Stimulated activated CD4-positive, alpha-beta T cell treated with anti-CD3 and anti-CD28 coated beads, Interleukin-12 subunit alpha, Interleukin-12 subunit beta, amount 100 ng/mL, for 24 hours (primary cell): ENCODE measurements at places on chromosomes 2 and 18.
A peak's percentile ranks its signal among the peaks of the same experiment; 100 is the strongest.

DNA sequence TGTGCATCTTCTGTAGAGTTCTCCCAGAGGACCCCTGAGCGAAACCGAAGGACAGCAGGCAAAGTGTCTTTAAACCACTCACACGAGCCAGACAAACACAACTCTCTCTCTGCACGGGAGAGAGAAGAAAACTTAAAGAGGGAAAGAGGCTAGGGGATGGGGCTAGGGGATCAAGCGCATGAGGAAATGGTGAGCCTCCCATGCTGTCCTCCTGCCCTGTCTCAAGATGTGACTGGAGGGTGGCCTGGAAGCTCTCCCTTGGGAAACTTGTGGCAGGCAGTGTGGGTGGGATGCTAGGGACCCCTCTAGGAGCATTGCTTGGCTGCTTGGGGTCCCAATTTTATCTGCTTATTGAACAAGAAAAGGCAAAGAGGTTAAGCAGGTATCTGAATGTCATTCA, 44.5 kb downstream of the CYP26B1 start:
- no peak for DNase-seq

- DNase-seq, result no peak
These were observed 26.2 kb upstream of the SPOPL start for GRCh38 chr2:138475277-138475776.

- DNase-seq, result no peak
These were observed 675.0 kb downstream of the IRS1 start for GRCh38 chr2:226124548-226125011.

GRCh38 chr2:29475499-29475898, 360.3 kb downstream of the CLIP4 start:
- no peak for DNase-seq

- no peak for DNase-seq
These were observed 68.2 kb downstream of the GLI2 start for GRCh38 chr2:120803764-120804335.

DNA sequence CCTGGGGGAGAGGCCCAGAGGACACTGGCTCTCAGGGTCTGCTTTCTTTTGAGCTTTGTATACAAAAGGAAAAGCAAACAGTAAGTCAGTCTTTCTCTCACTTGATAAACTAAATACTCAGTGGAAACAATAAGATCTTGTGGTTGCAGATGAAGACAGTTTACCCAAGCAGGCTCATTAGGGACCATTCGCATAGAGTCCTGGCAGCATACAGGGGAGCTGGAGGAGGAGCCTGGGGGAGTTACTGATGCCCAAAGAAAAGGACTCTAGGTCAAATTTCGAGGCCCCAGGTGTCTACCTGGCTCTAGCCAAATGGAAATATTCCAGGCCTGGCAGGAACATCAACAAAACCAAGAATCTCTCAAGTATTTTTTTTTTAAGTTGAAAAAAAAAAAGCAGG, 225.3 kb downstream of the CNTNAP5 start:
- DNase-seq, result no peak

DNA sequence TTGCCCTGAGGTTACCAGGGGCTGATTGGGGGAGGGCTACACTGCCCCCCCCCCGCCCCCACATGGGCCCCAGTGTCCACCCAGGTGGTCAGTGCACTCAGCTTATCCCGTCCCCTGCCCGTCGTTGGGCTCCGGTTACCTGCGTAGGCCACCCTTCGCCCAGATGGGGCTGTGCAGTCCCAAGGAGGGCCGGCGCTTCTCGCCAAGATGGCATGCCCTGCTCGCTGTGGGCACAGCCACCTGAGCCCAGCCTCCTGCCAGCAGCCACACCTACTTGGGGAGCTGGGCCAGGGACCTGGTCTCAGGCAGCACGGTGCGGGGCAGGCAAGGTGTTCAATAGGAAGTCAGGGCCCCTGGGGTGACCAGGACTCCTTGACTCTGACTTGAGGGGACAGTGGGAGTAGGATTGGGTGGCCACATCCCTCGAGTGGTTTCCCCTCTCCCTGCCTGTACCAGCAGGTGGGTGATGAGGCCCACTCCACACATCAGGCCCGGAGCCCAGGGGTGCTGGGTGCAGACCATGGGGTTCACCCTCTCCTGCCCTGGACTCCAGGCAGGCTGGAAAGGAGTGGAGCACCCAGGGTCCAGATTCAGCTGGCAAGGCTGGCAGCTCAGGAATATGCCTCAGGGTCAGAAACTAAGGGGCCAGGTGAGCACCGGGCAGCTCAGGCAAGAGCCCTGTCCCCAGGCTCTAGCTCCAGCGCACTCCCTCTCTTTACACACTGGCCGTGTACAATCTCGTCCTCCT, 170.3 kb downstream of the GLI2 start:
- DNase-seq, result no peak

- no peak for DNase-seq
These were observed 126.7 kb downstream of the THADA start for GRCh38 chr2:43469094-43469493.

DNA sequence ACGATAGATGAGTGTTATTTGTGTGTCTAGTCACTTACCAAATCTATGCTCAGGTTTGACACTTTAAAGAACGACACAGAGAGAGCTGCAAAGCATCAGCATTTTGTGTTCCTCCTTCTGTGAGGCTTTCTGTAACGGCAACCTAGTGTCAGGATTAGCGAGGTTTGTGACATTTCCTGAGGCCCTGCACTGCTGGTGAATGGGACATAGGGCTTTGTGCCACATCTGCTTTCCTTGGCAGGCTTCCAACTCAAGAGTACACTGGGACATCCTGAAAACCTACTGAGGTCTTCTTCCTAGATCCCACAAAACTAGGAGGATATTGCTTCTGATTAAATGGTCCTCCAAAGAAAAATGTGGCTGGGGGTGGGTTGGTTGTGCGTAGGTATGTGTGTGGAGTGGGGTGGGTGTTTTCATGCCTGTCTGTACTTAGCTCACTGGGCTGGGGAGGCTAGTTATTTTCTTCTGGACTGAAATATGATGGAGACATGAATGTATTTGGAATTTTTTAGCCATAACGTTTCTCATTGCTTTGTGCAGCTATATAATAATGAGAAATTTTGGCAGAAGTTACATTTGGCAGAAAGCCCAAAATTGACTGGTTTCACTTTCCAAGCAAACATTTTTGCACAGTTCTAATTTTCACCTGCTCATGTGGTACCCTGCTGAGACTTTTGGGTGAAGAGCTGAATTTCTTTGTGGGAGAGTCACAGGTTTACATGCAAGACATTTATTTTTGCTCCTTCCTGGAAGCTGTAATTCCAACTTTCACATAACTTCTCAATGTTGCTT, 308.4 kb downstream of the XIRP2 start:
- DNase-seq, result no peak

DNA sequence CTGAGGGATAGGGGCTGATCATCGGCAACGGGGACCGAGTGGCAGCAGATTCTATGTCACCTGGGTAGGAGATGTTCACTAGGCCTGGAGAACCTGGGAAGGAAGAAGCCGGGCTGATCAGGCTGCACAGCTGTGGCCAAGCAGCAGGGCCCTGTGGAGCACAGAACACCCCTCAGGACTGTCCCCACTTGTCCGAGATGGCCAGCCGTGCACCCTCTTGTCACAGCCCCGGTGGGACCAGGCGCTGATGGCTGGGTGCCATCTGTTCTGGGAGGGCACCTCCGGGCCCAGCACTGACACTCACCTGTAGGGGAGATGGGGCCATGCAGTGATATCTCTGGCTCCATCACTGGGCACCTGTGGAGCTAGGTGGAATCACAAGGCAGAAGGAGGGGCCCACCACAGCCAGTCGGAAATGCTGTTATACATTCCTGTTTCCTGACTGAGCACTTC, 217.9 kb upstream of the RAB6C start:
- no peak for DNase-seq

GRCh38 chr2:233119806-233120205, 59.7 kb downstream of the INPP5D start:
- no peak for DNase-seq

GRCh38 chr18:73636355-73636754, 511.3 kb downstream of the FBXO15 start:
- no peak for DNase-seq

GRCh38 chr2:234989183-234989701, 37.4 kb downstream of the SH3BP4 start:
- DNase-seq, result no peak

- no peak for DNase-seq
These were observed 138.9 kb upstream of the CAVIN2 start for GRCh38 chr2:191985740-191986139.

DNA sequence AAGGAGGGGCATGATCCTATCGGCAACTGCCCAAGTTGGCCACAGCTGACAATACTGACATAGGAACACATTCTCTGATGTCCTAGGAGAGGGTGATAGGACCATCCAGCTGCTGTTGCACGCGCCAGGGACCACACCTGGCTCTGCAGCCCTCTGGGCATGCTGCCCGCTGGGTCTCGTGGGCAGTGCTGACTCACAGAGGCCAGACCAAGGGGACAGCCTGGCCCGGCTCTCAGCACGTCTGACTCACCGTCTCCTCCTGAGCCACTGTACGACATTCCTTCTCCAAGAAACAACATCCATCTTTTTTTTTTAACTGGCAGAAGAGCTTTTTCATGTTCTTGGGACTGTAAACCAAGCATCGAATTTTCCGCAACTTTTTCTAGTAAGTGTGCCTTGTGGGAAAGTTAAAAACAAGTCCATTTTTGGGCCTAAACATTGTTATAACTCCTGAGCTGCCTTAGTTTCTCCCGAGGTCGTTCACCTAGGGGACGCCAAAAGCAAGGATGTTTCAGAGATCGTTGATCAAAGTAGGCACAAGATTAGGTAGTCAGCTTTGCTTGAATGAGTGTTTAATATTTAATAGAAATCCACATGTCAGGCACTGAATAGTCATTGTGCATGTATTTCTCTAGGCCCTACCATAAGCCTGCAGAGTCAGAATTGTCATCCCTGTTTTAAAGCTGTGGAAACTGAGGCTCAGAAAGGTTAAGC, 100.3 kb downstream of the TTC32 start:
- DNase-seq, result no peak

GRCh38 chr2:95388091-95388692, 14.3 kb upstream of the FAHD2A start:
- DNase-seq, result no peak

- no peak for DNase-seq
These were observed 772.2 kb downstream of the TRIB2 start for GRCh38 chr2:13488965-13489364.

- no peak for DNase-seq
These were observed 56.2 kb upstream of the ROCK1 start for GRCh38 chr18:21167641-21168377.

DNA sequence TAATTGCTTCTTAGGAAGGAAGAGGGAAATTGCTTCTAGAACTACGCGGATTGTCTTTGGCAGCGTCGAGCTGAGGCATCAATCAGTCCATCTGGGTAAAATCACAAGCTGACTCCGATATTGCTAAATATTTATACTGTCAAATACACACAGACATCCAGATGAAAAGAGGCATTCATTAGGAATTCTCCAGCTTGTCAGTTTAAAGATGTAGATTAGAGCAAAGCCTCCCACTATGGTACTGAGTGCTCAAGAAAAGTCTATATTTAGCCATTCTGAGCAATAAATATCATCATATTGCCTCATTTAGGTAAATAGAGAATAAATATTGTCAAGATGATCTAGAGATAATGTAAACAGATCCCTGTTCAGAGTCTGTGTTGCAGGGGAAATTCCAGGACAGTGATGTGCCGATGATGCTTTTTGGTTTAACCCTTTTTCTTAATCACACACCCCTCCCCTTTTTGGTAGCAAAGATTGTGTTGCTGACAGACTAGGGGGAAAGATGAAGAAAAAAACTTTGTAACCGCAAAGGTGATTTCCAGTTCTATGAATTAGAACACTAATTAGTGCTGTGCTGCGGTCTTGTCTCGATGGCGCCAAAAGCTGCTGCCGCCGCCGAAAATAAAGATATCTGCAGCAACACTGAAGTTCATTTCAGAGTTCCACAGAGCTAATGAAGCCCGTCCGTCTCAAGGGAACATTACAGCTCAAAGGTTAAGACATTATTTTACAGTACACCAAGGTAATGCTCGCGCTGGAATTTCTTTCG, 171.8 kb downstream of the PTGR3 start:
- no peak for DNase-seq

GRCh38 chr2:63424329-63425078, 163.8 kb downstream of the WDPCP start:
- peak; percentile 0 for DNase-seq

DNA sequence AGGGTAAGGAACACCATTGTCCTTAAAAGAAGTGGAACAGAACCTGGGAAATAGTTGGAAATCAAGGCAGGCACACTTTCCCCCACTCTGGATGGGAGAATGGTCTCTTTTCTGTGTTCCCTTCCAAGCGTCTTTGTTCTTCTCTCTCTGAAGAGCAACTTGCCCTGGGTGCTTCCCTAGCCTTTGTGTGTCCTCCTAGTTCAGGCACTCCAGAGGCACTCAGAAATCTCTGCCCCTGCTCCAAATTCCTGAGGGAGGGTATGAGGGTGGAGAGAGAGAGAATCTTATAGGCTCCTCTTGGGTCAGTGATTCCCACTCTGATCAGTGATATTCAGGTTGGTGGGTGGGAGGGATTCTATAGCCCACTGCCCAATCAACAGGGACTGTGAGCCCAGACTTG, 8.8 kb upstream of the SIX2 start:
- no peak for DNase-seq

DNA sequence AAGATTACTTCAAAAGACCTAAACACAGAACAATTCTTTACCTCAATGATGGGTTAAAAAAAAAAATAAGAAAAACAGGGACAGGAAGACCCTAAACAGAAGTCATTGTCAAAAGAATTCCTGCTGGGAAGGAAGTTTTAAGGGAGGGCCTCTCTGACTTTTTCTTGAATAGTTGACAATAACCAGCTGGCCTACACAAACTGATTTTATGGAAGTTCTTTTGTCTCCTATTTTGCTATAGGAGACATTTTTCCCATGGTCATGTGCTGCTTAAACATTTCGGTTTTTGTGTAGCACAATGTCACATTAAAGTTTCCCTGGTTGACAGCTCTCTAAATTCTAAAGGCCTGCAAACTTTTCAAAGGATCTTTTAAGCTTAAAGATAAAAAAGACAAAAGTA, 55.3 kb downstream of the RFTN2 start:
- DNase-seq, result no peak

GRCh38 chr2:157442191-157442590, 1.7 kb downstream of the CYTIP start:
- DNase-seq, result no peak

GRCh38 chr2:215717501-215718381, 281.9 kb upstream of the FN1 start:
- DNase-seq, result no peak

- DNase-seq, result no peak
These were observed 202.9 kb downstream of the FBXO15 start for GRCh38 chr18:73944715-73945114.

DNA sequence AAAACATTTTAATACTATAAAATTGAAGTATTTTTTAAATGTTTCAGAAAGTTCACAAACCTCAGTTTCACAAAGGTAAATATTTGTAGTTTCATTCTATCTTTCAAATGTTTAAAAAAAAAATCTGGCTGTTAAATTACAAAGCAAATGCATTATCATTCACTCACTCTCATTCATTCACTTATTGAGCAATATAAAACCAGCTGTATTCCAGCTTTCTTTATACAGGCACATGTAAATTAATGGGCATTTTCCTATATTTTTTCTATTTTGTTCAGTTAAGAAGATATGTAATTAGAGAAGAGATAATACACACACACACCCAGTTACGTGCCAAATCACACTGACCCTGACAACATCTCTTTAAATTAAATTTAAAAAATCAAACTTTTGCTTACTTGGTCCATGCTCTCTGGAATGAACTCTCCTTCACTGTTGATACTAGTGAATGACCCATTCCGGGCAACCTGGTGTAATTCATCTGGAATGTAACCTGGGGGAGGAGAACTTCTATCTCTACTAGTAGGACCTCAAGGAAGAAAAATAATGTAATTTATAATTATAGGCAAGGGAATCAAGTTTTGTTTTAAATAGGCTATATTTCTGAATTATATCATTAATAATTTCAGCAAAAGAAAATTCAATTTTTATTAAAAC, 32.5 kb upstream of the ERCC3 start:
- DNase-seq, result no peak
